ENCODE measurements at places on chromosomes 3 and 15.

DNA sequence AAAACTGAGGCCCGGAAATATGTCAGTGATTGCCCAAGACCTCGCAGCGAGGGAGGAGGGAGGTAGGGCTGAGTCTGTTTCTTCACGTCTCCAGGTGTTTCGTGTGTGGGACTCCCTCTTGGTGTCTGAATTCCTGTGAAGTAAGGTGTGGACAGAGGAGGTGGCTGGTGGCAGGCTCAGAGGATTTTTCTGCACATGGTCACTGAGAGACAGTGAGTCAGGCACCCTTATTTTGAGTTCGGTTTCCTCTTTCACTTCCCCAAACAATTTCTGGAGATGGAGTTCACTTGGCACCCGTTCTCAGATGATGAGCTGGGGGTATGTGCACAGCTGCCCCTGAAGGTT is 46.3 kb upstream of the VPS8 start:
- no peaks in the 10 kb centered on the region for H3K27me3 ChIP-seq
- no peaks in the 10 kb centered on the region for H3K36me3 ChIP-seq
- H3K27ac ChIP-seq, result no peak overlapping the region
- DNase-seq, result no peak
- H3K4me3 ChIP-seq, result no peak overlapping the region

- H3K4me3 ChIP-seq, result no peak overlapping the region
- no peaks in the 10 kb centered on the region for H3K27me3 ChIP-seq
- peaks cover 5% of the 10 kb centered on the region for H3K36me3 ChIP-seq
- no peak for DNase-seq
Observed at GRCh38 chr15:72037321-72037720, 80.6 kb downstream of the MYO9A start.

DNA sequence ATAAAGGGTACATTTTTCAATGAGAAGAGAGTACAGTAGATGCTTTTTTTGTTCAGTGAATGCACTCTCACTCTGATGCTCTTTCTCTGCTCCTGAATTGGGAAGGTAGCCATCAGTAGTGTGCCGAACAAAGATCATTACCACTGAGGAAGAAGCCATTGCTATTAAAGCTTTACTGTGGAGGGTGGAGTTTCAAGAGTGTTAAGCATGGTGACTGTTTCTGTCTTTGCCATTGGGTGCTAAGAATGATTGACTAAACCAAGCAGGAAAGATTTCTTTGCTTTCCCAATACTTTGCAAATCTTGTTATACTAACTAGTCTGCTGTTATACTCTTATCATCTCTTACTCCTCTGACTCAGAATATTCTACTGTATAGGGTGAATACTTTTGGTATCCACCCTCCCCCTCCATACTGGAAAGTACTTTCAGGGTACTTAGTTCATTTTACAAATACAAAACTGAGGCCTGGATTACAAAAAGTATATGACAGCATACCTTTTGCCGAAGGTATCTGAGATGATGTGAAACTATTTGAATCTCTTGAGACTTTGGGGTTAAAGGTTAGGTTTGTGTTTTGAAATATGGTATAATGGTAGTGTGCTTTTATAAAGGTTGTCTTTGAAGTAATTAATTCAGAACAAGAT is 1.7 kb downstream of the RAB11A start:
- peaks cover 5% of the 10 kb centered on the region for H3K36me3 ChIP-seq
- H3K27me3 ChIP-seq, result no peaks in the 10 kb centered on the region
- DNase-seq, result no peak
- no peaks in the 10 kb centered on the region for H3K4me1 ChIP-seq
- peak overlapping the region; percentile 97 for H3K4me3 ChIP-seq

DNA sequence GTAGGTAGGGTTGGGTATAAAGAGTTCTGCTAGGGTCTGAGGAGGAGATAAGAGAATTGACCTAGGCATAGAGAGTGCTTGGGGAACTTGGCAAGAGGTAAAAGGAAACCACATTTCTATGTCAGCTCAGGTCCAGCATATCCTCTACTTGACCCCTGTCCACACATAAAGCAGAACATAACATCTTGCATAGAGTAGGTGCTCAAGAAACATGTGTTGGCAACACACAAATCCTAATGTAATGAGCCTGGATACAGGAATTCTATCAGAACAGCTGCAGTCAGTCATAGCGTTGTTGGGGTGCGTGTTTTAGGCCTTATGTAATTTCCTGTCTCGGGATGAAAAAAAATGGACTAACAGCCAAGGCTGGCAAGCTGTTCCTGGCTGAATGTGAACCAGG is 35.0 kb upstream of the PLCL2 start:
- H3K4me3 ChIP-seq, result no peak overlapping the region
- no peaks in the 10 kb centered on the region for H3K36me3 ChIP-seq
- no peaks in the 10 kb centered on the region for H3K4me1 ChIP-seq
- DNase-seq, result no peak
- H3K27ac ChIP-seq, result peak overlapping the region; percentile 51

- no peak overlapping the region for H3K4me3 ChIP-seq
- no peak overlapping the region for H3K27ac ChIP-seq
- H3K27me3 ChIP-seq, result peaks cover 45% of the 10 kb centered on the region
- peaks cover 3% of the 10 kb centered on the region for H3K4me1 ChIP-seq
- no peak for DNase-seq
Observed at GRCh38 chr15:100878130-100878529, 1.5 kb upstream of the ALDH1A3 start.

- H3K36me3 ChIP-seq, result no peaks in the 10 kb centered on the region
- no peaks in the 10 kb centered on the region for H3K4me1 ChIP-seq
- H3K27me3 ChIP-seq, result peaks cover 12% of the 10 kb centered on the region
- DNase-seq, result no peak
- no peak overlapping the region for H3K4me3 ChIP-seq
Observed at GRCh38 chr3:63762180-63762579, 56.9 kb upstream of the C3orf49 start.

GRCh38 chr3:53593611-53594010 is 99.2 kb downstream of the CACNA1D start:
- H3K4me1 ChIP-seq, result no peaks in the 10 kb centered on the region
- no peak for DNase-seq
- H3K27ac ChIP-seq, result no peak overlapping the region
- H3K27me3 ChIP-seq, result no peaks in the 10 kb centered on the region
- H3K4me3 ChIP-seq, result no peak overlapping the region

DNA sequence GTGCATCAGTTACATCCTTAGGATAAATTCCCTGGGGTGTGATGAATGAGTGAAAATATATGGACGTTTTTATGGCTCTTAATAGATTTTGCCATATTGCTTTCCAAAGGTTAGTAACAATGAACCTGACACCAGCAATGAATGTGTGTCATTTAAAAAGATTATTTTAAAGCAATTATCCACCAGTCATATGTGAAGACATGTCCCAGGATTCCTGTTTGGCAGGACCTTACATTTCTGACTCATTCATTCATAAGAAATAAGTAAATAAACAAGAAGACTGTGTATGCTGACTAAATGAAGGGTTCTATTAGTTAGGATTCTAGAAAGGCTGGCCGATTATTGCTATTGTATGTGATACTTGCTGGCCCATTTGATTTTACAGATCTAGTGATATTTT is 201.5 kb downstream of the SOX2 start:
- H3K27me3 ChIP-seq, result no peaks in the 10 kb centered on the region
- H3K36me3 ChIP-seq, result no peaks in the 10 kb centered on the region
- DNase-seq, result no peak

GRCh38 chr3:123489400-123490004 is 40.6 kb upstream of the ADCY5 start:
- H3K36me3 ChIP-seq, result peaks cover 34% of the 10 kb centered on the region
- no peaks in the 10 kb centered on the region for H3K4me1 ChIP-seq
- H3K27me3 ChIP-seq, result no peaks in the 10 kb centered on the region

GRCh38 chr15:31606194-31606669 is 279.6 kb downstream of the KLF13 start:
- no peak overlapping the region for H3K27ac ChIP-seq
- H3K4me3 ChIP-seq, result no peak overlapping the region
- H3K36me3 ChIP-seq, result no peaks in the 10 kb centered on the region
- no peak for DNase-seq
- H3K27me3 ChIP-seq, result no peaks in the 10 kb centered on the region

- DNase-seq, result no peak
- peaks cover 59% of the 10 kb centered on the region for H3K36me3 ChIP-seq
- H3K4me1 ChIP-seq, result no peaks in the 10 kb centered on the region
- H3K27ac ChIP-seq, result no peak overlapping the region
- H3K27me3 ChIP-seq, result no peaks in the 10 kb centered on the region
Observed at GRCh38 chr3:57252404-57252803, 24.9 kb downstream of the APPL1 start.

DNA sequence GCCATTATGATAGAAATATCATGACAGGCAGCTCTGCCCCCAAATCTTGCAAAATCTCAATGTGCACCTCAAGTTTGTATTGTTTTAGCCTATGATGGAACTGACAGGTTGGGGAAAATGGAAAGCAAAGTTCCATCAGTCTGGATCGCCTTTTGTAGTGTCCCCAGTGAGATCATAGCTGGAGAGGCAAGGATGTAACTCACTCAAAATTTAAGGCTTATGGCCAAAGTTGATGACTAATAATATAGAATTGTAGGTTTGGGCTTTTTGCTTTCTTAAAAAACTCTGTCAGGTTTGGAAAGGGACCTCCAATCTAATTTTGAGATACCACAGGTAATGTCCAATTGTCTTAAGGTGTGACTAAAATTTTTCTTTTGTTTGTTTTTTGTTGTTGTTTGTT is 1.4 kb upstream of the ACP3 start:
- no peaks in the 10 kb centered on the region for H3K36me3 ChIP-seq
- no peaks in the 10 kb centered on the region for H3K27me3 ChIP-seq
- H3K4me3 ChIP-seq, result no peak overlapping the region
- no peak for DNase-seq

DNA sequence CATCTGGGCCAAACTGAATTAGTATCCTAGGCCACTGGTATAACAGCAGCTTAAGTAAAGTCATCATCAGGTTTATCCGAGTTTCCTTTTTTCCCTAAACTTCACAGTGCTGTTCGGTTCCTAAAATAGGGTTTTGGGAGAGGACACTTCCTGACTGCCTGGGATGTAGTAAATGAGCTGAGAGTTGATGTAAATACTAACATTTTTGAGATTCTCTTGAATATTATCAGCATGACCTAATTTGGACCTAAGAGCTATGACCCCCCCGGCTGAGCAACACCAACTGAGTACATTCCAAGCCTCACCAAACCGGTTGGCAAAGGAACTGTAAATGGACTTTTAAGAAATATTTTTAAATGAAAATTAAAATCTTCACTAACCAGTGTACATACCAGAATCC is 78.8 kb downstream of the IL5RA start:
- no peak overlapping the region for H3K27ac ChIP-seq
- peaks cover 42% of the 10 kb centered on the region for H3K27me3 ChIP-seq

GRCh38 chr3:103181160-103181559 is 746.3 kb downstream of the ZPLD1 start:
- DNase-seq, result no peak
- H3K27ac ChIP-seq, result no peak overlapping the region
- H3K4me3 ChIP-seq, result no peak overlapping the region
- H3K27me3 ChIP-seq, result no peaks in the 10 kb centered on the region

DNA sequence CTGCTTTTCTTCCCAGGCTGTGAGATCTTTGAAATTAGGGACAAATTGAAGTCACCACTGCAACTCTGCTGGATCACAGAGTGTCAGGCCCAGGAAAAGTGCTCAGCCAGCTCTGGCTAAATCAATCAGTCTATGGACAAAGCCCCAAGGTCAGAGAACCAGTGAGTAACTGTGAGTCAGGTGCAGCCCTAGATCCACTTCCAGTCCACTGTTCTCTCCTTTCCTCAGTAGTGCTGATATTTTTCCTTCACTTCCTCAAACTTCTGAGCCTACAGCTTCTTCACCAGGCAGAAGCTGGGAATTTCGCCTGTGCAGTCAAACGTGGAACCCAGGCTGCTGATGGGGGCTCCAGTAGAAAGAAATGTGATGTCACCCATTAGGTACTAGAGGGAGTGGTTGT is 75.1 kb upstream of the TRIM42 start:
- no peaks in the 10 kb centered on the region for H3K36me3 ChIP-seq
- H3K4me1 ChIP-seq, result no peaks in the 10 kb centered on the region

GRCh38 chr3:191783024-191783423 is 322.1 kb downstream of the PYDC2 start:
- H3K36me3 ChIP-seq, result no peaks in the 10 kb centered on the region
- DNase-seq, result no peak
- no peak overlapping the region for H3K4me3 ChIP-seq
- H3K27ac ChIP-seq, result no peak overlapping the region
- no peaks in the 10 kb centered on the region for H3K4me1 ChIP-seq

- H3K27me3 ChIP-seq, result peaks cover under 1% of the 10 kb centered on the region
- H3K4me3 ChIP-seq, result no peak overlapping the region
- H3K4me1 ChIP-seq, result no peaks in the 10 kb centered on the region
- H3K36me3 ChIP-seq, result no peaks in the 10 kb centered on the region
- DNase-seq, result no peak
Observed at GRCh38 chr3:71763426-71763825, 9.8 kb downstream of the GPR27 start.

- H3K27me3 ChIP-seq, result no peaks in the 10 kb centered on the region
- H3K4me3 ChIP-seq, result no peak overlapping the region
Observed at GRCh38 chr3:195075941-195076875, 194.8 kb downstream of the XXYLT1 start.

- H3K4me3 ChIP-seq, result no peak overlapping the region
- no peaks in the 10 kb centered on the region for H3K27me3 ChIP-seq
- no peak for DNase-seq
Observed at GRCh38 chr3:150055332-150055731, 84.6 kb upstream of the PFN2 start.

DNA sequence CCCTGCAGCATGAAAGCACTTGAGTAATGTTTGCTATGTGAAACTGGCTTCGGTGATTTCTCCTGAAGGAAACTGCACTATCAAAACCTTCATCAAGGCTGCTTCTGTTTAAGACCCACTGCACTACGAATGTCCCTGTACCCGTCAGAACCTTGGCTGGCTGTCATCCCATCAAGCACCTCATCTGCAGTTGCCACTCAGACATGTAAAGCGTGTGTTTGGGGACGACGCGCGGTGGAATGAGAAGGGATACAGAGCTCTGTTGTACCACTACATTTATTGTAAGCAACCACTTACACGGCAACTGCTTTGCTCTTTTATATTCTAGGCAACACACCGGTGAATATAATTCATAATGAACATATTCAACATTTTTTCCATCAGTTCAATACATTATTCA is 147.6 kb downstream of the TIGIT start:
- DNase-seq, result no peak
- H3K27ac ChIP-seq, result no peak overlapping the region
- H3K4me1 ChIP-seq, result no peaks in the 10 kb centered on the region
- no peak overlapping the region for H3K4me3 ChIP-seq

DNA sequence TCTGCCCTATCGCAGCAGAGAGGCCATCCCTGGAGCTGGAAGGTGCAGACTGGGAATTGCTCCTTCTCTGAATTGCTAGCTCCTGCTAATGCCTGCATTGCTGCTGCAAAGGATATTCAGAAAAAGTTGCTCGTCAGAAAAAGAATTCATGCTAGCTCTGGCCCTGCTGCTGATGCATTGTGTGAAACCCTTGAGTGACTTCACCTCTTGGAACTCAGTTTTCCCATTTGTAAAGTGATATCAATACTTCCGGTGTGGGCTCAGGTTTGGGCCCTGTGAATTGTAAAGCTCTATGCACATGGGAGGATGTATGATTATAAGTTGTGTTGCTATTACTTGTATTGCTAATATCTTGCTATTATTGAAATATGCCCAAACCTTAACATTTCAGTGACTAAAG is 11.4 kb downstream of the SQOR start:
- H3K4me1 ChIP-seq, result no peaks in the 10 kb centered on the region
- H3K27ac ChIP-seq, result no peak overlapping the region
- H3K36me3 ChIP-seq, result no peaks in the 10 kb centered on the region
- no peak overlapping the region for H3K4me3 ChIP-seq
- H3K27me3 ChIP-seq, result peaks cover 53% of the 10 kb centered on the region

GRCh38 chr3:71102111-71102983 is 481.2 kb downstream of the FOXP1 start:
- no peak overlapping the region for H3K4me3 ChIP-seq
- no peaks in the 10 kb centered on the region for H3K27me3 ChIP-seq
- no peaks in the 10 kb centered on the region for H3K4me1 ChIP-seq
- H3K36me3 ChIP-seq, result no peaks in the 10 kb centered on the region
